Peyer's patch (tissue), 4 donors: ENCODE measurements at places on chromosomes 7 and 10. TPM values are rescaled to one million over a fixed set of nuclear protein-coding genes. Genes with fewer than 3 reads are reported as not detected.

DENND2A gene
- 4.6 TPM for total RNA-seq

AKR1E2 gene
- 3.1 TPM for total RNA-seq

LIPK gene
- total RNA-seq, result not detected

TAC1 gene
- total RNA-seq, result 2.1 TPM

DNA sequence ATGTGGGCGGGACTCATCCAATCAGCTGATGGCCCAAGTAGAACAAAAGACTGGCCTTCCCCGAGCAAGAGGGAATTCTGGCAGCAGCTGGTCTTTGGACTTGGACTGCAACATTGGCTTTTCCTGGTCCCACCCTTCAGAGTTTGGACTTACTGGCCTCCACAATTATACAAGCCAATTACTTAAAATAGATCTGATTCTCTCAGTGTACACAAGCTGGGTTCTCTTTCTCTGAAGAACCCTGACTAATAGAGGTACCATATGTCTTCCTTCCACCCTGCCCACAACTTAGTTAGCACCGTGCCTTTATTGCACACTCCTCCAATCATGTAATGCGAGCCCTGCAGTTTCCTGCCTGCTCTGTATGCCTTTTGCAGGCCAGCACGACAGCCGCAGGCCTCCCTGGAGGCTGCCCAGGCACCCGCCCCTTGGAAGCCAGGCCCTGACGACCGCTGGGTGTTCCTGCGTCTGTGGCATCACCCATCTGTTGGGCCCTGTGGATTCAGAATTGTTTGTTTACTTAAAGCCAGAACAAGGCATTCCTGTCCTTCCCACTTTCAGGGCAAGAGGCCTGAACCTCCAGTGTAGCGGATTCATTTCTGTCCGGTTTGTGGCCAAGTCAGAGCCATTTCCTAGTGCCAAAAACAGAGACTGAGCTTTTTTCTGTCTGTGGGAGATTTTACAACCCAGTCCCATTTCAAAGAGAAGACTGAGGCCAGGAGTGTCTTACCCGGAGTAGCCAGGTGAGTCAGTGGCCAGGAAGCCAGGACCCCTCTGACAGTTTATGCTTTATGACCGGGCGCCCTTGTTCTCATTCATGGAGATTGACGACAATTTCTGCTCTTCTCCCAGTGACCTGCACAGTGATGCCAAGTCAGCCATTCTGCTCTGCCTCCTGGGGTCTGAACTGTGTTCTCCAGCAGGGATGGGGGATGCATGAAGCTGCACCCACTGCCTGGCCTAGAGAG, 968 bp upstream of the INMT start:
- H3K36me3 ChIP-seq, result no peaks in the 10 kb centered on the region
- H3K4me3 ChIP-seq, result no peak overlapping the region
- no peaks in the 10 kb centered on the region for H3K4me1 ChIP-seq
- H3K27ac ChIP-seq, result peak overlapping the region; percentile 55
- no peak for DNase-seq

DNA sequence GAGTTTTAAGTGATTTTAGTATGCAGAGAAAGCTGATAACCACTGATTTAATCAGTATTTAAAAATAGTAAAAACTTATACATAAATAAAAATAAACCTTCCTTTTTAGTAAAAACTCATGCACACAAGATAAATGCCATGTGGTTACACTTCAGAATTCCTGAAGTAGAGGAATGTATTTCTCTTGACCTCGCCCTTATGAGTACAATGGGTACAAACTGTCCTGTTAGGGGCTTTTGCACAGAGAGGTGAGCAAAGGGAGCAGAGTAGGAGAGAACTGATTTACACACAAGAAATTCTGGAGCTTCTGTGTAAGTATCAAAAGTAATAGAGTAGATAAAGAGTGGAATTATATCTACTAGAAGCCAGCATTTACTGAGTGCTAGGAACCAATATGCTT, 279.6 kb downstream of the PPP1R3A start:
- DNase-seq, result no peak
- H3K4me1 ChIP-seq, result no peaks in the 10 kb centered on the region
- no peaks in the 10 kb centered on the region for H3K27me3 ChIP-seq
- no peak overlapping the region for H3K4me3 ChIP-seq

DNA sequence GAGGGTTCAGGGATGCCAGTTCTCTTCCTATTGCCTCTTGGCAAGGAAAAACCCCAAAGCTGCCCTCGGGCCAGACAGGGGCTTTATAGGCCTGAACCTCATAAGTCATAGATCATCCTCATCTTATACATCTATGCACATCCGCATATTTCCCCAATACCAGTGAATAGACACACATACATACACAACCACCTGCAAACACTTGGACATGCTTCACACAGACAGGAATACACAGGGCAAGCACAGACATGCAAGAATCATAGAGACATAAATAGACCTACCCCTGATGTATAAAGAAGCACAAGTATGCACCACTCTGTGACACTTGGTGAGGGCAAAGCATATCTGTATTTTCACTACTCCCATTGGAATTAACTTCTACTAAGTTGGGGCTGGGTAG, 30.7 kb downstream of the MBL2 start:
- H3K27me3 ChIP-seq, result no peaks in the 10 kb centered on the region
- no peak overlapping the region for H3K4me3 ChIP-seq
- no peak overlapping the region for H3K27ac ChIP-seq
- no peak for DNase-seq
- H3K36me3 ChIP-seq, result no peaks in the 10 kb centered on the region

GRCh38 chr7:37360484-37360883, 88.2 kb downstream of the ELMO1 start:
- H3K27me3 ChIP-seq, result no peaks in the 10 kb centered on the region
- H3K4me3 ChIP-seq, result no peak overlapping the region
- no peak for DNase-seq
- H3K36me3 ChIP-seq, result no peaks in the 10 kb centered on the region

DNA sequence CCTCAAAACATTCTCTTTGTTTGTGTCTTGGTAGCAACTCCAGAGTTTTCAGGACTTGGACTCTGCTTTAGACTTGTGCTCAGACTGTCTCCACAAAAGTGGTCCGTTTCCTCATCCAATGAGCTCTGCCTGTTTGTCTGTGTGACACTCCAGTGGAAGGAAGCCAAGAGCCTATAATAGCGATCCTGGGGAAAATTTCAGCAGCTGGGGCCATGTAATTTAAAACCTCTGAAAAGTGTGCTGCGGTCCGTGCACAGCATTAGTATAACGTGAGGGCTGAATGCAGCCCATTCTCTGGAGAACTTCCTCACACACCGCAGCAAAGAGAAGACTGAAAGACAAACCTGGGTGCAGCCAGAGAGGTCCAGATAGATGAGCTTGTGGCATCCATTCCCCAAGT, at the start of gene LRRC17:
TSS of gene LRRC17 (plus strand) at position 259 of the 400 bp plus-strand sequence. CDS start 20,914 bp downstream, outside the sequence.
- no peak for DNase-seq
- no peak within 1 kb of the TSS for H3K27ac ChIP-seq
- H3K4me1 ChIP-seq, result no peaks in the 10 kb centered on the region
- H3K36me3 ChIP-seq, result no peaks in the 10 kb centered on the region

DNA sequence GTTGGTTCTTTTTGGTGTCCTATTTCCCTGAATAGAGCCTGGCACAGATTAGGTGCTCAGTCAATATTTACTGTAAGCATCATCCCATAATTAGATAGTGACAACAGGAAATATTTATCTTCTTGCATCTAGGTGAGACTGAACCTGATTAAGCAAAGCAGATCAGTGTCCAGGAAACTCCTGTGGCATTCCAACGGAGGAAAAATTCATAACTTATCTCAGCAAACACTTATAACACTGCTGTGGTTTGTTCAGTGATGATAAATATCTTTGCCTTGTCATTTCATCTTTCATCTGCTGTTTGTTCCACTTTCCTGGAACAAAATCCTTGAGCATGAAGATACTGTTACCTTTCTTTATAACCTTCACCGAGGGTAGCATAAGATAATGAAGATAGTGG, 1160.3 kb upstream of the AUTS2 start:
- no peak for DNase-seq
- no peaks in the 10 kb centered on the region for H3K27me3 ChIP-seq
- no peaks in the 10 kb centered on the region for H3K4me1 ChIP-seq
- no peak overlapping the region for H3K4me3 ChIP-seq
- no peak overlapping the region for H3K27ac ChIP-seq
- H3K36me3 ChIP-seq, result no peaks in the 10 kb centered on the region

DNA sequence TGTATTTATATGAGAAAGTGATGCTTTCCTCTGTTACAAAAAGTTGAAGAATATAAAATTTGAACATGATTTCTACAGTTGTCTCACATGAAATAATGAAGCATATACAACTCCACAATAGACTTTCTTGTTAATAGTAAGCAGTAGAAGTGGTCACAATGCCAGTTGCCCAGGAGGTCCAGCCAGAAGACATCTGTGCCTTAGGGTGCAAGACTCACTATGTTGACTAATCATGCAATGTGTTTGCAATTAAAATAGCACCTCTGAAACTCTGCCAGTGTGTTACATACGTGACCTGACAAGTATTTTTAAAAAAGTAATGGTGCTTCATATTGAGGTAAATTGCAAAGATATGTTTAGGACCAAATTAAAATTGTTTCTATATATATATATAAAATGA, 547.2 kb downstream of the ETV1 start:
- H3K4me3 ChIP-seq, result no peak overlapping the region
- no peak overlapping the region for H3K27ac ChIP-seq
- H3K27me3 ChIP-seq, result no peaks in the 10 kb centered on the region
- no peaks in the 10 kb centered on the region for H3K36me3 ChIP-seq
- no peak for DNase-seq

- H3K4me3 ChIP-seq, result no peak overlapping the region
- DNase-seq, result no peak
- no peaks in the 10 kb centered on the region for H3K4me1 ChIP-seq
- H3K27me3 ChIP-seq, result no peaks in the 10 kb centered on the region
- H3K36me3 ChIP-seq, result no peaks in the 10 kb centered on the region
- H3K27ac ChIP-seq, result peak overlapping the region; percentile 13
Measured at GRCh38 chr10:70853038-70853437, 35.3 kb downstream of the PCBD1 start.

DNA sequence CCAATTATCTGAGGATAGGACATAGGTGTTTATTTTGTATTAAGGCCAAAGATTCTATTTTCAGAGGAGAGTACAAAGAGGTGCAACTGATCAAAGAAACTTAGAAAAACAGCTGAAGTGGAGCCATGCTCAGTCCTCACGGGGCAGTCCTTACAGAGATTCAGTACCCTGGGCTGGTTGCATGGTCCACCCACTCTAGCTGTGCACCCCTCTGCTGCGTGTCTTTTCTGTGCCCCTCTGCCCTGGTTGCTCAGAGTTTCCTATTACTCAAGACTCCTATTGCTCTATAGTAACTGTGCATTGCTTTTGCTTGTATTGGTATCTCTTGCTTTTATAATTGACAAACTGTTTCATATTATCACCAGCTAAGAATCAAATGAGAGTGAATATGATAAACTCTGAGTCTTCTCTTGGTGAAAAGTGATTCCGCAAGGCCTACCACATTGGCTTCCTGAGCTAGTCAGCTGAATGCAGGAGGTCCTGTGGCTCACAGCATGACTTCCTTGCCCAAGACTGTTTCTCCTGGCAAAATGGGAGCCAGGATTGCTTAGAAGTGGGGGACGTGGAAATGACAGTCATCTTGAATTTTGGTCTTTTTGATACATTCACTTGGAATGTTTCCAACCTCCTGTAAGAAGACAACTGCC, 137.0 kb downstream of the GLCCI1 start:
- no peaks in the 10 kb centered on the region for H3K27me3 ChIP-seq
- no peaks in the 10 kb centered on the region for H3K36me3 ChIP-seq
- no peaks in the 10 kb centered on the region for H3K4me1 ChIP-seq

- H3K27me3 ChIP-seq, result no peaks in the 10 kb centered on the region
- DNase-seq, result peak; percentile 79
Measured at GRCh38 chr7:23696916-23697441, 13.0 kb upstream of the STK31 start.

- no peaks in the 10 kb centered on the region for H3K27me3 ChIP-seq
- H3K27ac ChIP-seq, result no peak overlapping the region
- no peak for DNase-seq
- no peaks in the 10 kb centered on the region for H3K36me3 ChIP-seq
- no peak overlapping the region for H3K4me3 ChIP-seq
Measured at GRCh38 chr7:69067397-69067796, 530.9 kb upstream of the AUTS2 start.

- H3K27me3 ChIP-seq, result no peaks in the 10 kb centered on the region
- DNase-seq, result no peak
- no peaks in the 10 kb centered on the region for H3K36me3 ChIP-seq
- H3K27ac ChIP-seq, result no peak overlapping the region
Measured at GRCh38 chr7:108077709-108078108, 52.5 kb downstream of the LAMB4 start.

DNA sequence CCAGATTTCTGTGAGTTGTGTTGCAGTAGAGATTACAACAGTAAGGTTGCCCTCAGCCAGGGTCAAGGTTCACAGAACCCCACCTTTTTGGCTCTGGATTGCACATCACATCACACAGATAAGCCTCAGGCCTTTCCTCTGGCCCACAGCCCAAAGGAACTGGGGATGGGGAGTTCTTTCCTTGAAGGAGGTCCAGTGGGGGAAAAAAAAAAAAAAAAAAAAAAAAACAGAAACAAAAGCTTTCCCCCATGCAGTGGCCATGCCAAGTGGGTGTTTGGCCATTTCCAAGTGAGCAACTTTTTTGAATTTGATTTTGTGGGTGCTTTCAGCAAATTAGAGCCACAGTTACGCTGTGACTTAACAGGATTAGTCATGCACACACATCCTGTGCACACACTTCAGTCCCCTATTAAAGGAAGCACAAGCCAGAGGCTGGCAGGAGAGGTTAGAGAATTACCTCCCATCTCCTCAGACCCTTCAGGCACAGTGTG, 79.3 kb upstream of the NANOS1 start:
- H3K27me3 ChIP-seq, result no peaks in the 10 kb centered on the region
- DNase-seq, result no peak
- H3K36me3 ChIP-seq, result no peaks in the 10 kb centered on the region
- no peaks in the 10 kb centered on the region for H3K4me1 ChIP-seq

GRCh38 chr10:7400068-7400715, 10.6 kb downstream of the SFMBT2 start:
- H3K27ac ChIP-seq, result no peak overlapping the region
- no peaks in the 10 kb centered on the region for H3K4me1 ChIP-seq
- DNase-seq, result no peak

- H3K27ac ChIP-seq, result no peak overlapping the region
- H3K27me3 ChIP-seq, result no peaks in the 10 kb centered on the region
- no peaks in the 10 kb centered on the region for H3K4me1 ChIP-seq
- no peak for DNase-seq
- H3K4me3 ChIP-seq, result no peak overlapping the region
- H3K36me3 ChIP-seq, result no peaks in the 10 kb centered on the region
Measured at GRCh38 chr7:101378751-101379174, 16.1 kb downstream of the COL26A1 start.

DNA sequence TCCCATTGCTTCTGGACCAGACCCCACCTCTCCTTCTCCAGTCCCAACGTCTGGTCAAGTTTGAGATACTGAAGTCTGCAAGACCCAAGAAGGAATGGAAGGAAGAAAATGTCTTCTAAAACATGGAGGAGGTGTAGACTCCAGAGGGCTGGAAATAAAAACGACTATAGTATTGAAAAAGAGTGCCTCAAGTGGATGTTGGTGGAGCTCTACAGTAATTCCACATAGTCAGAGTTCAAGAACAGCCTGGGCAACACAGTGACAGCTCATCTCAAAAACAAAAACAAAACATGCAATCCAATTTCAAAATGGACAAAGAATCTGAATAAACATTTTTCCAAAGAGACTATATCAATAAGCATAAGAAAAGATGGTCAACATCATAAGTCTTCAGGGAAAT, 2.3 kb upstream of the PCGF6 start:
- no peaks in the 10 kb centered on the region for H3K36me3 ChIP-seq
- H3K4me1 ChIP-seq, result no peaks in the 10 kb centered on the region
